ENCODE measurements at places on chromosomes 12 and 14.

- no peak for DNase-seq
These were observed 480 bp downstream of the PTPN6 start for GRCh38 chr12:6951551-6952120.

GRCh38 chr12:57138526-57139272 lies 8.7 kb downstream of the LRP1-AS start:
- DNase-seq = no peak

GRCh38 chr12:94109160-94109559 lies 39.2 kb upstream of the PLXNC1 start:
- peak; percentile 61 for DNase-seq

DNA sequence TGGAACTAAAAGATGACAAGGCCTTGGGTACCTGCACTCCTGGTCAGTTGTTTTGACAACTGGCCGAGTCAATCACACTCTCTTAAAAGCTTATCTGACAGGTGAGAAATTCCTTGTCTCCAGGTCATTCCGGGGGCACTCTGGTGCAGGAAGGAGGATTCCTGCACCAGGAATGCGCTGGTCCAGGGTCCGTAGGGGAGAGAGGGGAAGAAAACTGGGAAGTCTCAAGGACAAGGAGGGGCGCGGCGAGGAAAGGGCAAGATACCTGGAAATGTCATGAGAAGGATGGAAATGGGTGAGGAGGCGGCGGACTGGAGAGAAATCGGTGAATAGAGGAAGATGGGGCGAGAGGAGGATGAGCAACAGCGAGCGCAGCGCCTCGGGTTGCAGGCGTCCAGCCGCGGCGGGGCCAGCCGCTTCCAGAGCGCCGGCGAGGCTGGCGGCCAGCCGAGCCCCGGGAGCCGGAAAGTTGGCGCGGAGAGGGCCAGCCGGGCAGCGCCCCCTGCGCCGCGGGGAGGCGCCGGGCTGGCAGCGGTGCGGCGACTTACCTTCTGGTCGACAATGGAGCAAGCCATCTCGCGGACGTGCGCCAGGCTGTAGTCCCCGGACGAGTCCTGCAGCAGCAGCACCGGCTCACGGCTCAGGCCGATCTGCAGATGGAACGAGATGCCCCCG lies 809 bp downstream of the PRKD1 start:
- peak; percentile 49 for DNase-seq

- DNase-seq = no peak
These were observed 6.4 kb downstream of the PDE1B start for GRCh38 chr12:54555670-54556257.

DNA sequence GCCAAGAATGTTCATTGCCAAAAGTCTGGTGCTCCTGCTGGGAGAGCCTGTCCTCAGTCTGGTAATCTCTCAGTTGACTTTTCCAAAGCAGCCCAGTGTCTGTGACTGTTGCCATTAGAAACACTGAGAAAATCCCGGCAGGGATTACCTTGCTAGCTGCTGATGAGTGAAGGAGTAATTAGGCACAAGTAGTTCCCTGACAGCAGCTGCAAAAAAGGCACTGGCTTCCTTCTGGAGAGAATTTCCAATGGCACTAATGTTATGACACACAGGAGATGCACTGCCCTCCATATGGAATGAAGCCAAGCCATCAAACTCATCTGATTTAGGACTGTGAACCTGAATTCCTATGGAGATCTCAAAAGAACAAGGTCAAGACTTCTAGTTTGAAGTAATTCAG lies 1321.2 kb upstream of the SEL1L start:
- DNase-seq = peak; percentile 15

DNA sequence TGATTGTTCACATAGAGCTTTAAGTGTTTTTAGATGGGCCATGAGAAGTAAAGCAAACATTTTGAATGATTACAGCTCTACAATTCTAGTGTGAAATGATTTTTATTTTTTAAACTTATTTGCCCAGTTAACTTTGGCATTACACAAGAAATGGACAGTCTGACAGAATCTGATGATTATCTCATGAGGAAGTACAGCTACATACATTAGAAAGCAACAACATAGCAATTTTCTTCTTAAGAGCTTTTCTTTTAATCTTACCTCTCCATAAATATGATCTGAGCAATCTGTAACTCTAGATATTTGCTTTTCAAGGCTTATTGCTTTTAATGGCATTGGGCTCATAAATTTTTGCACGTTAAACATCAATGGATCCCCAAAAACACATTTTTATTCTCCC lies 26.5 kb upstream of the PPP1R12A start:
- no peak for DNase-seq

DNA sequence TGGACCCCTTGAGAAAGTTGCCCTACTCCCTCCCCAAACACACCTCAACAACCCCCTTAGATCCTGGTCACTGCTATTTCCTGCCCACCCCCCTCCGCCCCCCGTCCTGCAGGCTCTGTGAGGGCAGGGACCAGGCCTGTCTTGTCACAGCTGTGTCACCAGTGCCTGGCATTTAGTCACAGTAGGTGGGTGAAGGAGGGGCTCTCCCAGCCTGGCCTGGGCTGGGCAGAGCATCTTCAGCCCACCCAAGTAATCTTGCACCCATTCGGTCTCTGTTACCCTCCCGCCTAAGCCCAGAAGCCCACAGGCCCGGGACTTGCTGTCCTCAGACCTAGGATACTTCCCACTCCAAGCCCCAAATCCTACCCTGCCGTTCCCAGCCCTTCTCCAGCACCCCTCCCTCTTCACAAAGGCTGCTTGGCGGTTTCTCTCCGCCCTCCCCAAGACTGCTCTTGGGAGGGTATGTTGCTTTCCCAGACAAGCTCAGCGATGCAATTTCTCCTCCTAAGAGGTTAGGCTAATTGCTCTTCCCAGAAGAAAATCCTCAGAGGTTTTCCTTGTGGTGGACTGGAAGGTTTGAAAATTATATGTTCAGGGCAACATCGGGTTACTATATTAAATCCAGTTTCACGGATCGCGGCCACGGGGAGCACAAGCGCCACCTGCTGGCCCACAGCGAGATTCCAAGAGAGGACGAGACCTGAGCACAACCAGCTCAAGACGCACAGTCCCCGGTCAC lies 50.8 kb upstream of the ZFP36L1 start:
- peak; percentile 69 for DNase-seq

DNA sequence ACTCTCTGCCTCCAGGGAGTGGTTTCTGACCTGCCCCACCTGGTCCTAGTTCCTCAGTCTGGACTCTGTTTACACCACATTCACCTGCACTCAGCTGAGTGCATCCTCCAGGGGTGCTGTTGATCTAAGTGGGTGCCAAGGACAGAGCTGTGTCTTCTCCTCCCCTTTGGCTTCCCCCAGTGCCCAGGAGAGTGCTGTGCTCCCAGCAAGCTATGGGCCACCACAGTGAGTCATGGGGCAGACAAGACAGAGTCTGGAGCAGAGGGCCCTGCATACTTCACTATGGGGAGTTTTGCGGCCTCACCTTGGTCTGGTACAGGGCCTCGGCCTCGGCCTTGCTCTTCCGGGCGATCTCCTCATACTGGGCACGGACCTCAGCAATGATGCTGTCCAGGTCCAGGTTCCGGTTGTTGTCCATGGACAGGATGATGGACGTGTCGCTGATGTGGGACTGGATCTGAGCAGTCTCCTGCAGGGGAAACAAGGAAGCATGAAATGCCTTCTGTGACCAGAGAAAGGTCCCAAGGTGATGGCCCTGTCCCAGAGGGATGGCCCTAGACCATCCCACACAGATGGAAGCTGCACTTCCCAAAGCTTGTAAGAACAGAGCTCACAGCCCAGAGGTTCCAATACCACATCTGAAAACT lies 4.9 kb downstream of the KRT73 start:
- DNase-seq = no peak

DNA sequence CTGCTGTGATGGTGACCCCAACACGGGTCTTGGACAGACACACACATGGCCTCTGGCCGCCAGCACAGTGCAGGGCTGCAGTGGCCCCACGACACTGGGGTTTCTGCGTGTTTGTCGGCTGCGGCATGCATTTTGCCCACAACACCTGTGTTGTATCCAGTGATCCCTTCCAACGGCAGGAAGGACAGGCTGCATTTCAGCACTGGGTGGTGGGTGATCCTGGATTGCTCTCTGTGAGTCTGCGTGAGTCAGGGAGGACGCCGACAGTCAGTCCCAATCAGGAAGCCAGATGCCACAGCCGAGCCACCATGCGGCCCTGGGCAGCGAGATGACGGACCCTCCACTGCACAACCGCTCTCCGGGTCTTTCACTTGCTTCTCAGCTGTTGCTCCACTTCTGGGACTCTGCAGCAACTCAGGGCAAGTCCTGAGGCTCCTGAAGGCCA lies 20.6 kb downstream of the LRTM2 start:
- DNase-seq = no peak

DNA sequence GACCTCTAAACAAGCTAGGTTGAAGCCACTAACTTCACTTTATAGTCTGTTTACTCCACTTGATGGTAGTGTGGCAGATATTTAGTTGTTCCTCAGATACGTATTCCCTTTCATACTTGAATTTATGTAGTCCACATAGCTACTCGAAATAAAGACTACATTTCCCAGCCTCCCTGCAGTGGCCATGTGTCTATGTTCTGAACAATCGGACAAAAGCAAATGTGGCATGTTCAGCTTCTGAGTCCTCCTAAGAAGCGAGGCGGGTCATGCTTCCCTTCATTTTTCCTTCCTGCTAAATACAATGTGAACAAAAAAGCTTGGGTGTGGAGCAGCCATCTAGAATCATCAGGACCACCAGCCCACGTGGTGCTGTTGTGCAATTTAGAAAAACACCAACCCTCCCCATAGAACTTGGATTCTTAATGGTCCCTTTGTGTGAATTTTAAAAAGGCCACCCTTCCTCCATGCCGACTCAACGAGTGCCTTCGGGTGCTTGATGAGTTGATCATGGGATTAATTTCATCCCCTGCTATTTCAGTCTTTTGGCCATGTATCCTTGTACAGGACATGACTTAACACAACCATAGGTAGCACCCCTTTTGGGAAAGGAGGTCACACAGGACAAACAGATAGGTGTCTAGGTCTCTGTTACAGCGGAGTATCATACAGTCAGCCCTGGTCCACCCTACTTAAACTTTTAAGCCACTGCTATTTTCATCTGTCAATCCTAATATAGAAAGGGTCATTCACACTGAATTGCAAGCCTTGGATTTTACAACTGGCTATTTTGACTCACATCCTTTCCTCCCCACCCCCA lies 60.7 kb downstream of the ZFC3H1 start:
- DNase-seq = peak; percentile 8

DNA sequence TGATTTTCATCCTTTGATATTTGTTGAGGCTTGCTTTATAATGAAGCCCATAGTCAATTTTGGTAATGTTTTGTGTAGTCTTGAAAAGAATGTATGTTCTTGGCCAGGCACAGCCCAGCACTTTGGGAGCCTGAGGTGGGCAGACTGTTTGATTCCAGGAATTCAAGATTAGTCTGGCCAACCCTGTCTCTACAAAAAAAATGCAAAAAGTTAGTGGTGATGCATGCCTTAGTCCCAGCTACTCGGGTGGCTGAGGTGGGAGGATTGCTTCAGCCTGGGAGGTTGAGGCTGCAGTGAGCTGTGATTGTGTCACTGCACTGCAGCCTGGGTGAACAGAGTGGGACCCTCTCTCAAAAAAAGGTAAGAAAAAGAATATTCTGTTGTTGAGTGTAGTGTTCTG lies 10.8 kb downstream of the ETNK1 start:
- no peak for DNase-seq

DNA sequence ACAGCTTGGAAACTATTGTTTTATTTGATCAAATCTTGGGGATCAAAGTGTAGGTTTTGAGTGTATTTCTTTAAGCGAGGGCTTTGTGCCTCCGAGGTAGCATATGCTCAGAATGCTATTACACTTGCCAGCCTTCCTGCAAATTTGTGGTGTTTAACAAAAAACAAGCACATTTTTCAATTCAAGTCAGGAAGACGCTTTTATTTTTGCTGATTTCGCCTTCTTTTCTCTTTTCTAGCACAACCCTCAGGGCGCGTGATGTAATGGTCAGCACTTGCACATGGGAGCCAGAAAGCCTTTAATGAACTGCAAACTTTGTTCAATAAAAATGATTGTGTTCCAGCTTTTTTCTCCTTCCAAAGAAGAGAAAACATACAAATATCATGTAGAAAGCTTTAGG lies 466.5 kb downstream of the PRKD1 start:
- no peak for DNase-seq

GRCh38 chr12:109738209-109738608 lies 24.6 kb downstream of the FAM222A start:
- no peak for DNase-seq

DNA sequence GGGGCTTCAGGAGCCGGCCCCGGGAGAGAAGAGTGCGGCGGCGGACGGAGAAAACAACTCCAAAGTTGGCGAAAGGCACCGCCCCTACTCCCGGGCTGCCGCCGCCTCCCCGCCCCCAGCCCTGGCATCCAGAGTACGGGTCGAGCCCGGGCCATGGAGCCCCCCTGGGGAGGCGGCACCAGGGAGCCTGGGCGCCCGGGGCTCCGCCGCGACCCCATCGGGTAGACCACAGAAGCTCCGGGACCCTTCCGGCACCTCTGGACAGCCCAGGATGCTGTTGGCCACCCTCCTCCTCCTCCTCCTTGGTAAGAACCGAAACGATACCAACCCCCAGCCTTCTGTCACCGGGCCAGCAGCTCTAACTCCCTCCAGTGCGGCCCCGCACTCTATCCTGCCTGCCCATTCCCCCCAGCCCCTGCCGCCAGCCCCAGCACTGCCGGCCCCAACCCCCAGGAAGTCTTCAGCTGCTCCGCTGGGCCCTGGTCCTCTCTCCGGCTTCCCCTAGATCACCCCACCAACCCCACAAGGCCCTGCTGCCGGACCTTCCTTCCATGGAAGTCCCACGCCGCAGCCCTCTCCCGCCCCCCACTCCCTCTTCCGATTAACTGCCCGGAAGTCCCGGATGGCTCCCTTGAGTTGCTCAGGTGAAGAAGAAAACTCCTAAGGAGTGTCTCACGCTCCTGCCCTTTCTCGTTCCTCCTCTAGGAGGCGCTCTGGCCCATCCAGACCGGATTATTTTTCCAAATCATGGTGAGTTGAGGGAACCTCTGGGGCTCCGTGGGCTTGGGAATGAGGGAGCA lies 693 bp downstream of the LRP10 start:
- DNase-seq = peak; percentile 84

DNA sequence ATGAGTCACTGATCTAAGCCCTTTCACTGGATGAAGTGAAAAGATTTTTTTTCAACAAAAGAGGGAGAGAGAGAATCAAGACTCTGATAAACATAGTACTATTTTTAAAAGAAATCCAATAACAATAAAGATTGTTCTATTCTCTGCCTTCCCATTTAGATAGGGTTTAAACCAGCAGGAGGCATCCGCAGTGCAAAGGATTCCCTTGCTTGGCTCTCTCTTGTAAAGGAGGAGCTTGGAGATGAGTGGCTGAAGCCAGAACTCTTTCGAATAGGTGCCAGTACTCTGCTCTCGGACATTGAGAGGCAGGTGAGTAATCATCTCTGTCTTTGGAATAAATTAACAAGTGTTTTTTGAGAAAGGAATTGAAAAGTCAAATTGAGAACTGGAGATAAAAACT lies 124.9 kb downstream of the DERA start:
- no peak for DNase-seq

DNA sequence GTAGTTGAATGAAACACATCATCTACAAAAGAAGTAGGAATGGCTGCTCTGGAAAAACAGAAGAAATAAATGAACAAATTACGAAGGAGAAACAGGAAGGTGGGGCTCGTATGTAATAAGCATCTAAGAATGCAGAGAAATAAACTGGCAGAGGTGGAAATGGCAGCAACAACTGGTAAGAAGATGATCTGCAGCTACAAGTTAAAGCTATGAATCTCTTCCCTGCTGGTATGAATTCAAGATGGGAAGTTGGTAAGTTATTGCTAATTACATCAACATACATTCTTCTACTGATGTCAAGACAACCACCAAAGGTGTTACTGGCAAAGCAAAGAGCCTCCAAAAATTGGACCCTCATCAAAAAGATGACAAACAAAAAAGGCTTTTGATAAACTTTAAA lies 59.8 kb downstream of the HECTD4 start:
- no peak for DNase-seq

GRCh38 chr12:2853626-2854025 lies 3.2 kb downstream of the TEX52 start:
- DNase-seq = peak; percentile 71

Data from HT1080 (cell line).